ENCODE measurements at places on chromosomes 1 and 21.

DNA sequence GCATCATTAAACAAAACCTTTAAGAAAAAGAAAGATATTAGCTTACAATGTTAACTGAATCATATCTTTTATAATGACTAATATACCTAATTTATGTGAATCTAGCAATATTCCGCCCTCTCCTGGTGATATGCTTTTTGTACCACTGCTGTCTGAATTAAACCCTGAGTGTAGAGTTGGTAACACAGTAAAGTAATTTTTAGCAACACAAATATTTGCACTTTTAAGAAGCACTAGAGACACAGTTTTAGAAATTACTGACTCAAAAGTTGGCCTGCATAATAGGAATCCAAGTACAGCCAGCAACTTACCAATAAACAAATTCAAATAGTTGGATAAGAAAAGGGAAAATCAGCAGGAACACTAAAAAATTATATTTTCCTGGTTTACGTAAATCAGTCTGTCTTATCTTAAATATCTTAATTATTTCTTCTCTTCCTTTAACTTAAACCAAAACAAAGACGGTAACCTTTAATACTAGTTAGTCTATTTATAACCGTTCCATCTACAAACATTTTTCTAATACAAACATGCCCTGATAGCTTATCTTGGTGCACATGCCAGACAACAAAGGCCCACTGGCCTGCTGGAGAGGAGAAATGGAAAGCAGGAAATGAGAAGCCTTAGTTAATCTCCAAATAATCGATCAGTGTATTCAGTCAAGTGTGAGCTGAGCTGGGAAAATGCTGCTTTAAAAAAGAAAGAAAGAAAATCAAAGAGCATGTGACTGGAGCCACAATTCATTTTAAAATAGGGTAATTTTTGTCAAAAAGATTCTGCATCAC, 246.0 kb downstream of the RERE start:
- DNase-seq: peak; percentile 26

- no peak for DNase-seq
Measured at GRCh38 chr1:46412893-46413595, 18.9 kb downstream of the FAAH start.

- DNase-seq: no peak
Measured at GRCh38 chr1:6136516-6137220, 43.5 kb downstream of the CHD5 start.

GRCh38 chr1:22835636-22836319, 125.1 kb downstream of the EPHB2 start:
- DNase-seq: peak; percentile 80

GRCh38 chr1:113307771-113308445, 82.4 kb upstream of the MAGI3 start:
- DNase-seq: no peak

- DNase-seq: peak; percentile 59
Measured at GRCh38 chr21:37551331-37551992, 184.9 kb downstream of the DYRK1A start.

DNA sequence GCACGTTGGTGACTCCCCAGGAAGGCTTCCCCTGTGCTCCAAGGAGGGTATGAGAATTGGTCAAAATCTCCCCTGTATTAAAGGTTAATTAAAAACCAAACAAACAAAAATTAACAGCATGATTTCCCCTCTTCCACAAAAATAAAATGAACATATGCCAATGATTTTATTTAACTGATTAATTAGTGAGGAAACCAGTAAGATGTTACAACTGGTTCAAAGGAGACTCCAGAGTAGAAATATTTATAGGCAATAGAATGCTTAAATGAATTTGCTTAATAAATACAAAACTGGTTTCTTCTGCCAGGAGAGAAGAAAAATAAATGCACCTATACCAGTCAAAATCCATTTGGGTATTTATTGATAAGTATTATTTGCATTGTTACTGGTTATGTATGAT, 249.5 kb upstream of the DEPDC1 start:
- DNase-seq: no peak

- DNase-seq: peak; percentile 84
Measured at GRCh38 chr1:245225322-245226202, 70.8 kb downstream of the KIF26B start.

GRCh38 chr1:227225715-227226346, 92.5 kb downstream of the CDC42BPA start:
- DNase-seq: peak; percentile 81

GRCh38 chr21:17738176-17738953, 80.8 kb downstream of the C21orf91 start:
- no peak for DNase-seq

DNA sequence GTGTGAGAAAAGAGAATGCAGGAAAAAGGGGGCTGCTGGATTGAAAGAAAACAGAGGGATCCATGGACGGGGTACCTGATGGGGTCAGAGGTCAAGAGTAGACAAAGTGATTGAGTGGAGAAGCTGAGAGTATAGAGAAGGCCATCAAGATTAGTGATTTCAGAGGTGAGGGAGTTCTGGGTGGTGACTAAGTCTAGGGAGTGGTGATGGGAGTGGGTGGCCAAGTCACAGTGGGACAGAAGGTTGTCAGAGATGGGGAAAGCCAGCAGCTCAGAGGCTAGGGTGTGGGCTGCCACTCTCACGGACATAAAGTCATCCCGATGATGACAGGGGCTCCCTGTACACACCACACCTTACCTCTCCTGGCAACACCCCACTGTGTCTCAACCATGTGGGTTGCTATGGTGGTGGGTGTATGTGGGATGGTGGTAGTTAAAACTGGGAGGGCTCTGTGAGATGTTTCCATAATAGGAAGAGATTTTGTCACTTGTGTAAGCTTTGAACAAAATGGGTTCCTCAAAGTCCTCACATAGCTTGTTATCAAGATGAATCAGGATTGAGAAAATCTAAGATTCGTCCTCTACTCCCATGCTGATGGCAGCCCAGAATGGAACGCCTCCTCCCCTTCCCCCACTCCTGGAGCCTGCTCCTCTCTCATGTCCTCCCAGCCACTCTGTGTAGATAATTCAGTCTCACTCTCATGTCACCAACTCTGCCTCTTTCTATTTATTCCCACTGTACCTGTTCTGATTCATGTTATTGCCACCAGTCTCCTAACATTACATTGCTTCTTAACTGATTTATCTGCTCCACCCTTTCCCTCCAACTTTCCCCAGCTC, 20.3 kb upstream of the CSF1 start:
- DNase-seq: no peak

- no peak for DNase-seq
Measured at GRCh38 chr1:27438621-27439061, 46.2 kb downstream of the GPR3 start.

GRCh38 chr1:234600418-234601281, 9.3 kb downstream of the IRF2BP2 start:
- DNase-seq: no peak

DNA sequence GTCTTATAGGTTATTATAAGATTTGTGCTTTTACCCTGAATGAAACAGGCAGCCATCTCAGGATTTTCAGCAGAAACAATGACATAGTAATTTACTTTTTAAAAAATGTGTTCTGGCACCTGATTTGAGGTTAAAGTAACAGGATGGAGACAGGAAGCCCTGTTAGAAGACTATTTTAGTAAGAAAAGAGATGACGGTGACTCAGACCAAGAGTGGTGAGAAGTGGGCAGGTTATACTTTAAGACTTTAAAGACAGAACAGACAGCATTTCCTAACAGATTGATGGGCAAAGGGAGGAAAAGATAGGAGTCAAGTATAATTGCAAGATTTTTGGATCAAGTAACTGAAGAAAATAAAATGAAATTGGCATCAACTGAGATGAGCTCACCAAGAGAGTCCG, 436.8 kb upstream of the NR5A2 start:
- no peak for DNase-seq

DNA sequence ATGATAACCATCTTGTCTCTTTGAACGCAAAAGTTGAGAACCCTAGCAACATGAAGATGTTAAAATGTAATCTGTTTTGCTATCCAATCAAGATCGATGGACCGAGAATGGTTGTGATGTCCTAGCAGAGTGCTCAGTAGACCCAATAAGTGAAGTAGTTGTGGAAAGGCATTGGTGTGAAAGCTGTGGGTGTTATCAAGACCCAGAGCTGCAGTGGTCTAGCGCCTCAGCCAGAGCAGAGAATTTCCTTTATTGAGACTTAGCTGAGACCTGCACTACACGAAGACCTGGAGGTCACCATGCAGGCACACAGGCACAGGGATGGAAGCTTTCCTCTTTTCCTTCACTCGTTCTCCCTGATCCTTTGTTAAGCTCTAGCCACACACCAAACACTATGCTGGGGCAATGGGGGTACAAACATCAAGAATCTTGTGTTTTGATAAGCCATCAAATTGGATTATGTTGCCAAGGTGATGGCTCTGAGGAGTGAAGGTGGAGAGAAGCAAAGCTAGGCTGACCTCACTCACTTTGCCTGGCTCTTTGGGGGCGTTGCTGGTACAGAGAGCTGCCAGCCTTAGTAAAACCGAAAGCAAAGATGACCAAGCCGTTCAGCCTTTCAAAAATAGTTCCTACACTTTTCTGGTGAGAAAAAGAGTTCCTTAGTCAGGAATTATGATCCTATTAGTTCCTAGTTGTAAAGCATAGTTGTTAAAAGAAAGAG, 24.1 kb downstream of the METTL13 start:
- no peak for DNase-seq

DNA sequence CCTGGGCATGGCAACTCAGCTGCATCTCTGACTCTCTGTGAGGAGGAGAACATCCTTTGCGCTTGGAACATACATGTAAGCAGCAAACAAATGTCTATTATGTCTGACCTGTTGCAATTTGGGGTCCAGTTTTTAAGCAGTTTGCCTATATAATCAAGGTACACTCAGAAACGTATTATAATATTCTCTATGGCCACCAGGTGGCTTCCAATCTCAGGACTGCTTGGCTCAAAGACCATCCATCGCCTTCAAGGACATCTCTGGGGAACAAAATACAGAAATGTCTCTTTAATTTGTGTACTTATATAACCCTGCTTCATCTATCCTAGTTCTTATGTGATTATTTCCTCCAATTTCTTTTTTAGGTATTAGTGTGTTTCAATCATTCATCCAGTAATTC, 227.2 kb downstream of the OLFM3 start:
- no peak for DNase-seq

DNA sequence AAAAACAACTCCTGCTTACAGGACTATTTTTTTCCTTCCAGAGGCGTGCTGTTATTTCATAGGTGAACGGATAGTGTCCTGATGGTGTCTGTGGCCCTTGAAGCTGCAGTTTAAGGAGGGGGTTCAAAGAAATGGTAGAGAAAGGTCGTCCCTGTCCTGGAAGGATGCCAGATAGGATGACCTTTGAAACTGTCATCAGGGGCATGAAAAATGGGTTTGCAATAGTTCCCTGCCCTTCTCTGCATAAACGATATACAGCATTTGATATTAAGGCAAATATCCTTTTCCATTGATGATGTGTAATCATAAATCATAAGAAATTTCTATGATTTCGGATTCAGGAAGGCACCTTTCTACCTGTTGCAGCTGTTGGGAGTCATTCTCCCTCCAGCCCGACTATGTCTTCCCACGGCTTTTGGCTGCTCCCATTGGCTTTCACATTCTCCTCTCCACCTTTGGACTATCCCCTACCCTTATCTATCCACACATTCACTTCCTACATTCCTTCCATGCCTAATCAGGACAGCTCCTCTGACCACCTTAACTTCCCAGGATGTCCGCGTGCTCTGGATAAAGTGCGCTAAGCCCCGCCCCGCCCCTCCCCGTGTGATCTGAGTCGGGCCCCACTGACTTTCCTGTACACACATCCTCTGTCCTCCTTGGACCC, 209.8 kb downstream of the DISC1 start:
- no peak for DNase-seq

DNA sequence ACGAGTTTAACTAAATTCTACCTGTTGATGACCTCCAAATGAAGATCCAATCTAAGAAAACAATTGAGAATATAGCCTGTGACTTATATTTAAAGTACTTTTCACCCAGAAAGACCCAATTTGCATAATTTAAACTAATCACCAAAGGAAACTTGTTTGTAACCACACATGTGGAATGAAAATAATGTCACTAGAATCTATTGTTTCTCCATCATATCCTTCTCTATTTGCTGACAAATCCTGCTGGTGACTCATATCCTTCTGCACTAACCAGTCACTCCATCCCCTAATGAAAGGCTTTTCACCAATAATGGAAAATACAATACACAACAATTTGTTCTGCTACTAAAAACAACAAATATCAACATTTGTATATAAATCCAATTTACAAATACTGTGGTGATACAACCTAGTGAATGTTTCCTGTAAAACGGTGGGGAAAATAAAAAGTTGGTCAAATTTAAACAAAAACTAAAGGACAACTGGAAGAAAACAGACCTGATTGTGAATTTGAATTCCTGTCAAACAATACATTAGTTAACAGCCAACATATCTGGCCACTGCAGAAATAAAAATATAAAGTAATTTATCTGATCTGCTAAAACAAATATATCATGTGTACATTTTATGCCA, 6.5 kb downstream of the PTP4A2 start:
- DNase-seq: peak; percentile 48

- DNase-seq: no peak
Measured at GRCh38 chr1:29388170-29388569, 151.8 kb downstream of the PTPRU start.

- peak; percentile 20 for DNase-seq
Measured at GRCh38 chr1:31943546-31944184, 5.5 kb upstream of the PTP4A2 start.

DNA sequence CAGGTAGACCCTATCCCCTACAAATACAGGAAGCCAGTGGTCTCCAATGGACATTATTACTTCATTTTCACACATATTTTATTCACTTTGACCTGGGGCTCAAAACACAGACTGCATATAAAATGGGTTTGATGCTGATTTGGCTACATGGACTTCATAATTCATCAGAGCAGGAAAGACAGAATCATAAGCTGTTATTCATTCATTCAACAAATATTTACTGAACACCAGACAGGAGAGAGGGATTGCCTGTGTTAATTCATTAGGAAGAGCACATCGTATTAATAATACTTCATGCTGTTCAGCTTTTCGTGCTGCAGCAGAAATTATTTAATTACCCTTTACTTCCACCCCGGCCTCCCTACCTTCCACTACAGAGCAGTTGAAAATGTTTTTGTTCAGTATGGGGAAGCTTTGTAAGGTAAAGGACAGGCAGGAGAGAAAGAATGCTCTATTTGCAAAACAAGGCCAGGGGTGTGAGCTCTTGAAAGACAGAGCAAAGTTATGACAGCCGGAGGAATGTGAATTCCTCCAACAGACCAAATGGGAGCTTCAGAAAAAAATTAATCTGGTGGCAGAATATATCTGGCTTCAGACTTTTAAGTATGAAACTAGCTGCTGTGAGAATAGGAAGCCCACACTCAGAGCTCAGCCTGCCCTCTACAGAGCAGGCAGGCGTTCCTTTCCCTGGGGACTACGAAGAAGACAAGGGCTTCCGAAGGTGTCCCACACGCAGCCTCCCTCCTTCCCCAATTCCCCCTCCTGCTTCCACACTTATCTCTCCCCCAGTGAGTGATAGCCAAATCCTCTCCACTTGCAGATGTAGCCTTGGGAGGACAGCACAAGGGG, 58.0 kb downstream of the MDM4 start:
- peak; percentile 29 for DNase-seq

DNA sequence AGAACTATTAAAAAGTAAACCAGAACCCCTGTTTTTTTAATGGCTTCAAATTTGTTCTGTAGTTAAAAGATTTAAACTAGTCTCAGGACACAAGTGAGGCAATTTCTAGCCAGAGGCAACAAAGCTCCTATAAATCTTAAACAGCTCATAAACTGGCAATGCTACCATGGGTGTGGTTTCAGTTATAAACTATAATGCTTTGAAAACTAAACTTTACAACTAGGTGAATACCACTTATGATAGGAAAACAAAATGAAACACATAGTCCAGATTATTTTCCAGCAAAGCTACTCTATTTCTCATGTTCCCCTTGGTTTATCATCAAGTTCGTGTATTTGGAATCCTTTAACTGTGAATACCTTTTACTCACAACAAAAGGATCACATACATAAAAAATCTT, 282.5 kb downstream of the VAV3 start:
- no peak for DNase-seq
